SJCRH30 (cell line): ENCODE measurements at places on chromosomes 1 and 21.

DNA sequence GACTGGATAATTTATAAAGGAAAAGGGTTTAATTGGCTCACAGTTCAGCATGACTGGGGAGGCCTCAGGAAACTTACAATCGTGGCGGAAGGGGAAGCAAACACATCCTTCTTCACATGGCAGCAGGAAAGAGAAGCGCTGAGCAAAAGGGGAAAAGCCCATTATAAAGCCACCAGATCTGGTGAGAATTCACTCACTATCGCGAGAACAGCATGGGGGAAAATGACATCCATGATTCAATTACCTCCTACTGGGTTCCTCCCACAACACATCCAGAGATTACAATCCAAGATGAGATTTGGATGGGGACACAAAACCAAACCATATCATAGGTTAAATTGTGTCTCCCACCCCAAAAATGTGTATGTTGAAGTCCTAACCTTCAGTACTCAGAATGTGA lies 491.7 kb downstream of the SETD4 start:
- H3K36me3 ChIP-seq: no peaks in the 10 kb centered on the region
- no peak overlapping the region for H3K4me3 ChIP-seq
- peaks cover 18% of the 10 kb centered on the region for H3K4me1 ChIP-seq
- no peaks in the 10 kb centered on the region for H3K27me3 ChIP-seq

DNA sequence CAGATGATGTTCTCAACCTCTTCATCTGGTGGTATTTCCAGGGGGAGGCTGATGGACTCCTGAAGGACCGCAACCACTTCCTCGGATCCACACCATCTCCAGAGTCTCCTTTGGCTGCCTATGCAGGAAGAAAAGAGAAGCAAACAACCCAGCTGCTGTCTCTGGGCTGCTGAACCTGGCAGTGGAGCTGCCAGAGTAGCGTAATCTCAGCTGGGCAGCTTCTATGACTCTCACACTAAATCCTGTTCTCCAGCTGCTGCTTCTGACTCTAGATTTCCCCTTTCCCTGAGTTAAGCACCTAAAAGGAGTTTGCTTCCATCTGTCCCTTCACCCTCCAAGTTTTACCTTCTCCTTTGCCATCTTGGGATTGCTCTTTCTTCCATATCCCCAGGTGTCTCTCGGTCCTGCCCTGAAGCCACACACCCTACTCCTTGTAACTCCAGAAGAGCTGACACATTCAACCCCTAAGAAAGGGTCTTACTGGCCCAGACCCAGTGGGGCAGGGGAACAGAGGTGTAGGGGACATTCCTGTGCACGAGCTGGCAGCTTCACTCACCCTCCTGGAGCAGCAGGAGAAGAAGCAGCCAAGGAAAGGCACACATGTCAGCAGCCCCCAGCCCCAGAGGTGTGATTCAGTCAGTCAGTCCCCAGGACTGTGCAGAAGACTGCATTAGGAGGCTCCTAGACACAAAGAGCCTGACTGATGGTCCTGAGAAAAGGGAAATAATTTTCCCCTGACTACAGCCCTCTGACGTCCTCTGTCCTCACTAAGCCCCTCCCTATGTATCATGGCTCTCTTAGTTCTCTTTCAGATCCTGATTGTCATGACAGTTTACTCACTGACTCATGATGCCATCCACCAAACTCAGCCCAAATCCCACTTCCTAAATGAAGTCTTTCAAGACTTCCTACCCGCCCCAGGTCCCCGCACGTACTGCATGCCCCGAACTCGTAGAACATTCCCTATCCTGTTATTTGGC lies at the start of gene SLAMF9:
SLAMF9 (minus strand) TSS at position 702 of the 980 bp plus-strand sequence; CDS start at position 602, 100 bp downstream.
- DNase-seq: no peak
- H3K27me3 ChIP-seq: no peaks in the 10 kb centered on the region
- H3K36me3 ChIP-seq: no peaks in the 10 kb centered on the region
- H3K4me3 ChIP-seq: no peak within 1 kb of the TSS
- H3K27ac ChIP-seq: no peak within 1 kb of the TSS

DNA sequence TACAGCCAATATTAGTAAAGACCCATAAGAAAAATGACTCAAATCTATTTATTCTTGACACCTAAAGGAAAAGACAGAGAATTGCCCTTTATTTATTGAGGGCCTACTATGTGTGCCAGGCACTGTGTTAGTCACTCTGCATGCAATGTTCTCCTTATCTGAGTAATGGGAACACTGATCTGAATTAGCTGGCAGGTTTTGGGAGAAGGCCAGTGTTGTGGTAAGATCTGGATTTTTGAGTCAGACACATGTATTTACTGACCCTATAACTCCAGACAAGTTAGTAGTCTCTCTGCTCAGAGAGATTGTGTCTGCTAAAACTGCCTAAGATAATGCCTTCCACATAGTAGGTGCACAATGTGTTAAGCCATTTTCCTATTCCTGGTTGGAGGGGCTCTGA lies 17.3 kb downstream of the LCE4A start:
- peaks cover 6% of the 10 kb centered on the region; the same call in 1 of the 2 replicates for H3K27me3 ChIP-seq
- no peak overlapping the region for H3K27ac ChIP-seq
- H3K36me3 ChIP-seq: no peaks in the 10 kb centered on the region

GRCh38 chr1:43134068-43134467 lies 38.0 kb downstream of the EBNA1BP2 start:
- no peaks in the 10 kb centered on the region for H3K36me3 ChIP-seq
- DNase-seq: no peak
- H3K4me1 ChIP-seq: no peaks in the 10 kb centered on the region
- no peak overlapping the region for H3K4me3 ChIP-seq
- H3K27me3 ChIP-seq: peaks cover 9% of the 10 kb centered on the region
